ENCODE measurements at places on chromosomes 3 and 15. TPM values are rescaled to one million over a fixed set of nuclear protein-coding genes. Genes with fewer than 3 reads are reported as not detected.

The SGO1 gene
- 37.7 TPM for total RNA-seq

DNA sequence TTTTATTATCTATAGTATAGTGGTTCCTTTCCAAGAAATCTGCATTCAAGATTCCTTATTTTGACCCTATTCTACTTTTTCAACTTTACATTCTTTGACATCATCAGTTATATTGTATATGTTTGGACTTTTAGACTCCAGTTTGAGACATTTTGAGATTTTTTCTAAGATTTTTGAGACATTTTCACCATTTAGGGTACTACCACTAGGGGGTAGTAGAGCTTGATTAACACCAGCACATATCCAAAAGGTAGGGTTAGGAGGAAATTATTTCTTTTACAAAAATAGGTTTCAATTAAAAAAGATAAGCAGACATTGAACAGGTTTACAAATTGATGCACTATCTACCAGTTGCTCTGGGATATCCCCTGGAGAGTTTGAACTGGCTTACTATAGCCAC lies 262.5 kb downstream of the SCAPER start:
- no peaks in the 10 kb centered on the region for H3K27me3 ChIP-seq
- no peak overlapping the region for H3K4me3 ChIP-seq
- H3K36me3 ChIP-seq, result no peaks in the 10 kb centered on the region
- no peak for DNase-seq
- no peak overlapping the region for H3K27ac ChIP-seq

The ZDHHC23 gene
- total RNA-seq, result 1.1 TPM

GRCh38 chr3:114417265-114417664 lies 123.4 kb downstream of the TIGIT start:
- H3K4me1 ChIP-seq, result no peaks in the 10 kb centered on the region
- no peaks in the 10 kb centered on the region for H3K27me3 ChIP-seq
- no peak for DNase-seq
- H3K36me3 ChIP-seq, result no peaks in the 10 kb centered on the region
- H3K27ac ChIP-seq, result no peak overlapping the region

DNA sequence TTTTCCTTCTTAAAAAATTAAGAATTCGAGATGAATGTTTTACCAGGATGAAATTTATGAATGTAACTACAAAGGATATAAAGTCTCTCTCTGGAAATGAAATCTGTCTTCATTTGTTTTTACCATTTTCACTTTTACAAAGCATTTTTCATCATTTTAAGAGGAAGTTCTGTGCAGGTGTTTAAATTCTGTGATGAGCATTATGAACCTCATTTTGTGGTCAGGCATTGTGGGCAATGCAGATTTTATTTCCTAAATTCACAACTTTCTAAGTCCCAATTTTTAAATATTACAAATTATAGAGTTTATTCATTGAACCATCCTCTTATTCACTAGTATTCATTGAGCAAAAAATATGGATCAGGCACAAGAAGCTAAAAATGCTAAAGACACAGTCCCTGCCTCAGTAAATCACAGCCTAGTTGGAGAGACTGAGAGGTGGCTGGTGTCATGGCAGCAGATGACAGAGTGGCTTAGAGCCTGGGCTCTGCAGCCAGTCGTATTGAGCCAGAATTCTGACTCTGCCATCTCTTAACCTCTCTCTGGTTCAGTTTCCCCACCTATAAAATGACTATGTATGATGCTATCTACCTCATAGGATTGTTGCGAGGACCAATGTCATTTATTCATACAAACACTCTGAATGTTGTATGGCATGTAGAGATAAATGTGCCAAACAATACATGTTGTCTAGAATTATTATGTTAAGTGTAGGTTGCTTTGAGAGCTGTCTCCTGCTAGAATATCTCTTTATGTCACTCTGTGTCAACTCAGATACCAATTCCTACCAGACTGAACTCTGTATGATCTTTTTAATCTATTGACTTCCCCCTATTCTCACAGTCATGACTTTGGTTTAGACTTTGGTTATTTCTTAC lies 7.5 kb upstream of the TGFBR2 start:
- no peak overlapping the region for H3K27ac ChIP-seq
- DNase-seq, result no peak

The FSIP1 gene
- total RNA-seq, result 0.29 TPM

GRCh38 chr3:27633224-27633545 lies 88.9 kb downstream of the EOMES start:
- no peak overlapping the region for H3K4me3 ChIP-seq
- no peaks in the 10 kb centered on the region for H3K36me3 ChIP-seq
- H3K27me3 ChIP-seq, result no peaks in the 10 kb centered on the region
- no peak overlapping the region for H3K27ac ChIP-seq
- DNase-seq, result no peak

The SPINK8 gene
- not detected for total RNA-seq

The ARL14 gene
- not detected for total RNA-seq

DNA sequence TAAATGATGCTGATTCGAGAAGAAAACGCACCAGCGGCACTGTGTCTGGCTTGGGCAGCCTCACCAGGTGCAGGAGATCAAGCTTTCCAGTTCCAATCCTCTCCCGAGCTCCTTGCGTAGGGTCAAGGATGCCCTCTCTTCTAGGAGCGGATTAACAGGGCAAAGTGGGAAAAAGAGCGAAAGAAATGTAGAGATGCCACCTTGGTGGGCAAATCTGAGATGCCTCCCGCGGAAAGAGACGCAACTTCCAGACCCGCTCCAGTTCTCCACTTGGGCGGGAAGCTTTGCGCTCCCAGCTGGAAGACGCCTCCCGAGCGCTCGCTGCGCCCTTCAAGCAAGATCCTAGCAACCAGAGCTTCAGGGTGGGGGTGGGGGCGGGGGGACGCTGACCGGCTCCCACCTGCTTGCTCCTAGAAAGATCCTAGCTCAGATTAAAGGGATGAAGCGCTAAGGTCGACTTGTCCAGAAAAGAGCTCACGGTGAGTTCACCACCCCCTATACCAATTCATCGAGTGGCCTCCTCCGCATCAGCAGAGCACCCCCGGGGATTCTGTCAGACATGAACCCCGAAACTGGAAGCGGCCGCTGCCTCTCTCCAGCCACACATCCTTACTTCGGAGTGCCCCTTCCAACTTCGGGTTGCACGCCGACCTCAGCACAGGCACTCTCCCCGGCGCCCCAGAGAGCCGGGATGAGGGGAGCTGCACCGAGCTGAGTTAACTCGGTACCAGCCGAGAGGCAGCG lies 769 bp downstream of the TAFA4 start:
- H3K4me3 ChIP-seq, result no peak overlapping the region
- H3K4me1 ChIP-seq, result no peaks in the 10 kb centered on the region
- no peaks in the 10 kb centered on the region for H3K36me3 ChIP-seq
- no peaks in the 10 kb centered on the region for H3K27me3 ChIP-seq
- DNase-seq, result no peak

The MNS1 gene
- 2.5 TPM for total RNA-seq

DNA sequence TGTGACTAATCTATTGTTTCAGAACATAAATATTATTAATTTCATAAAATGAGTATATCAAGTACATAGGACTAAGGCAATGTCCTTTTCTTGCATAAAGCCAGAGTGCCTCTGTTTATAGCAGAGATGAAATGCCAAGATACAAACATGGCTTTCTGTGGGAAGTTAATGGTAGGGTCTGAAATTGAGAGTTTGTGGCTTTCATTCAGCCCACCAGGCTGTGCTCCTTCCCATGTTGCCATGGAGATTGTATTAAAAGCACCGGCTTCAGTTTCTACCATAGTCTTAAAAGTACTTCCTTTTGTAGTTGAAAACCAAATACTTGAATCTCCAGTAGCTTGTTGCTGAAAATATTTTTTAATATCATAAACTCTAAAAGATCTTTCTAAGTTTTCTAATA lies 114.0 kb downstream of the LRRC28 start:
- DNase-seq, result no peak
- no peaks in the 10 kb centered on the region for H3K4me1 ChIP-seq
- H3K36me3 ChIP-seq, result no peaks in the 10 kb centered on the region
- no peak overlapping the region for H3K27ac ChIP-seq

DNA sequence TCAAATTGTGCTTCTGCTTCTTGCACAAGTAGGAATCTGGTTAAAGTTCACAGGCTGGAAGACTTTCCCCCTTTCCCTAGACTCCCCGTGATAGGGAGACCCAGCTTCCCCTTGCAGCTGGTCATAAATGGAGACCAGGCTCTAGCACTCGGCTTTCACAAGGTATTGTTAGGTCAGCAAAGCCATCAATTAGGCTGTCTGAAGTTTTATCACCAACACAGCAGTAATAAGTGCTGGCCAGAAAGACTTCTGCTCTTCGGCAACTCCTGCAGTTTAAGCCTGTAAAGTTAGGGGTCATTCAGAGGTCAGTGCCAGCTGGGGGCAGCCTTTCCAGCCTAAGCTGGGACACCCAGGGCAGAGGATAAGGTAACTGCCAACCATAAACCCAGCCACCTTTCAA lies 203.4 kb downstream of the MEIS2 start:
- no peak overlapping the region for H3K4me3 ChIP-seq
- peaks cover 41% of the 10 kb centered on the region for H3K36me3 ChIP-seq
- H3K27ac ChIP-seq, result peak overlapping the region; percentile 47
- DNase-seq, result no peak

The STRIT1 gene
- total RNA-seq, result not detected

- no peaks in the 10 kb centered on the region for H3K36me3 ChIP-seq
- H3K4me1 ChIP-seq, result peaks cover 83% of the 10 kb centered on the region
- H3K27me3 ChIP-seq, result no peaks in the 10 kb centered on the region
- no peak overlapping the region for H3K4me3 ChIP-seq
- peak overlapping the region; percentile 38 for H3K27ac ChIP-seq
Observed at GRCh38 chr3:13011573-13012220, 61.5 kb downstream of the IQSEC1 start.

DNA sequence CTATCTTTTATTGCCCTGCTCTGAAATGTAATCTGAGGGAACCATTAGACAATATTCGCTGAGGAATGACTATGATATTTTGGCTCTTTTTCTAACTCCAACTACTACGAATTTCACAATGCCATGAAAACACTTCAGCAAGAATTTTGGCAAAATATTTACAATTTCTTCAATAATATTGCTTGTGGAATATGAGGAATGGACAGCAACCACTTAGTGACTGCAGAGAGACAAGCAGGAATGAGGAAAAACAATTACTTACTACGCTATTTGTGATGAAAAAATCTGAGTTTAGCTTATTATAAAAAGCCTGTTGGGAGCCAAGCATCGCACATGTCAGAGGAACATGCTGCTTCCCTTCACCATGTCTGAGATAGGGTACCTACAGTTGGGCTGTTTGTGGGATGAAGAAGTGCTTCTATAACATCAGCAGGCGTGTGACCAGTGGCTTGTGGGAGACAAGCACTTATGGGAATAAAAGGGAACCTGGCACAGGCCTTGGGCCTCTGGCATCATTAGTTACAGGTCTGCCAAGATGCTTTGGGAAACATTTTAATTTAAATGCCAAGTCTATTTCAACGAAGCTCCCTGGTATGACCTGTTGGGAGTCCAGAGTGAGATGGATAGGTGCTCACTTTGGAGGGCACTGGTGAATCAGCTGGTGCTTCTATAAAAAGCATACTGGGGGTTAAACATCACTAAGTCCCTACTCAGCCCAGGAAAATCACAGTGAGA lies 2.7 kb upstream of the PLCL2 start:
- peaks cover 17% of the 10 kb centered on the region for H3K4me1 ChIP-seq
- H3K27ac ChIP-seq, result no peak overlapping the region
- peaks cover 19% of the 10 kb centered on the region for H3K27me3 ChIP-seq

- no peak overlapping the region for H3K4me3 ChIP-seq
- no peak for DNase-seq
Observed at GRCh38 chr3:37537914-37538691, 323.6 kb upstream of the CTDSPL start.

DNA sequence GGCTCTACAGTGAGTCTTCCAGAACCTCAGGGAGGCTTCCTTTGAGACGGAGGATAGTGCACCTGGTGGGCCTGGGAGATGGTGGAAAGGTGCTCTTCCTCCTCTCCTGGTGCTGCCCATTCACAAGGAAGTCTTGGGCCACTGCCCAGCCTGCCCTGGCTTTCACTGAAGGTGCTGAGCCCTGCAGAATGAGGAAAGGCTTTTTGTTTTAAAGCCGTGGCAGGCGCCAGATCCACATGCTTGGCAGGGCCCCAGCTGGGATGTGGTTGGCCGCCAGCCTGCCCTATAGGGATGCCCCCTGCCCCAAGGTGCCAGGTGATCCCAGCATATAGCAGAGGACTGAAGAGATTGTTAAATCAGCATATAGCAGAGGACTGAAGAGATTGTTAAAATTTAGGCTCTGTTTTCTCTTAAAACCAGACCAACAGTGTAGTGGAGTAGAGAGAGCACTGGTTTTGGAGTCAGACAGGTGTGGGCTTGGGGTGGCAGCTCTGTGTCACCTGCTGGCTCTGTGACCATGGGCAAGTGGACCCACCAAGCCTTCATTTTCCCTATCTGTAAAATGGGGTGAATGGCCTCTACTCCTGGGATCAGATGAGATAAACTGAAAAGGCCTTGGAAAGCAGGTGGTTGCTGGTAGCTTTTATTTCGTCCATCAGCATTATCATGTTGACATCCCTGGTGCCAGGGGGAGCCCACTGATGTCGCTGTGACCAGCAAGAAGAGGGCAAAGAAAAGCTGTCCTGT lies 53.3 kb downstream of the SLC6A6 start:
- no peak for DNase-seq
- H3K36me3 ChIP-seq, result peaks cover 100% of the 10 kb centered on the region
- H3K4me1 ChIP-seq, result peaks cover 5% of the 10 kb centered on the region
- H3K27me3 ChIP-seq, result no peaks in the 10 kb centered on the region

DNA sequence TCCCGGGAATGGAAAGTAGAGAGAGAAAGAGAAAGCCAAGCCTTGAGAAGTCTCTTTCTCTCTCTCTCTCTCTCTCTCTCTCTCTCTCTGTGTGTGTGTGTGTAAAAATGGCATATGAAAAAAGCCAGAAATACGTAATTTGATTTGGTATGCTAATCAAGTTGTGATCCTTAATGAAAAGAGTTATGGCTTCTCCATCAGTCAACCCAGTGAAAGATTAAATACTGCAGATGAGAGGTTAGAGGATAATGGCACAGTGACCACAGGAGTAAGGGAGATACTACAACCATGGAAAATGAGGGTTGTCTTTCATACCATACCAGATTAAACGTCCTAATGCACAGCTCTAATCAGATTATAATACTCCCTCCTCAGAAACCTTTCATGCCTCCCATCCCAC lies 193.5 kb upstream of the SOX2 start:
- no peaks in the 10 kb centered on the region for H3K27me3 ChIP-seq
- no peak for DNase-seq
- no peak overlapping the region for H3K4me3 ChIP-seq

The HESX1 gene
- 0.16 TPM for total RNA-seq

- no peak overlapping the region for H3K27ac ChIP-seq
- H3K4me1 ChIP-seq, result no peaks in the 10 kb centered on the region
- DNase-seq, result no peak
- no peaks in the 10 kb centered on the region for H3K27me3 ChIP-seq
- H3K4me3 ChIP-seq, result no peak overlapping the region
- H3K36me3 ChIP-seq, result no peaks in the 10 kb centered on the region
Observed at GRCh38 chr3:72011485-72011884, 226.5 kb upstream of the PROK2 start.

DNA sequence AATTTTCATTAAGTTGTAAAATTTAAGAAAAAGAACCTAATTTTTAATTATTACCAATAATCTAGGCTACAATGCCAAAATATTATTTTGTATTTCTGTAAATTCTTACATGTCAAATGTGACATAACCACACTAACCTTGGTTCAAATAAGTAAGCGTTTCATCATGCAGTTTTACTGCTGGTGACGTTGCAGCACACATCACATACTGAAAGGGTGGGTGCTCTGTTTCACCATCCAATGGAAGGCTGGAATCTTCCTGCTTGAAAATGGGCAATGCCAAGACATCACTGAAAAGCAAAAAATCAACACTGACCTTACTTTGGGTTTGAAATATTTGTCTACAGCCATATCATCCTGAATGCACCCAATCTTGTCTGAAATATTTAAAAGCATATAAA lies 14.8 kb downstream of the UBP1 start:
- peaks cover 49% of the 10 kb centered on the region for H3K36me3 ChIP-seq
- H3K27ac ChIP-seq, result no peak overlapping the region
- no peaks in the 10 kb centered on the region for H3K27me3 ChIP-seq
- DNase-seq, result no peak

The HTR3E gene
- not detected for total RNA-seq

The PCNP gene
- total RNA-seq, result 157 TPM

The TMEM42 gene
- total RNA-seq, result 1.6 TPM
